ENCODE measurements at places on chromosomes 4 and X.
A peak's percentile ranks its signal among the peaks of the same experiment; 100 is the strongest.

GRCh38 chr4:16259889-16260246 is 33.6 kb upstream of the TAPT1 start:
- peak overlapping the region; percentile 90 for H3K27ac ChIP-seq
- H3K36me3 ChIP-seq, result peaks cover 17% of the 10 kb centered on the region
- peak overlapping the region; percentile 19 for H3K4me3 ChIP-seq
- H3K27me3 ChIP-seq, result no peaks in the 10 kb centered on the region

DNA sequence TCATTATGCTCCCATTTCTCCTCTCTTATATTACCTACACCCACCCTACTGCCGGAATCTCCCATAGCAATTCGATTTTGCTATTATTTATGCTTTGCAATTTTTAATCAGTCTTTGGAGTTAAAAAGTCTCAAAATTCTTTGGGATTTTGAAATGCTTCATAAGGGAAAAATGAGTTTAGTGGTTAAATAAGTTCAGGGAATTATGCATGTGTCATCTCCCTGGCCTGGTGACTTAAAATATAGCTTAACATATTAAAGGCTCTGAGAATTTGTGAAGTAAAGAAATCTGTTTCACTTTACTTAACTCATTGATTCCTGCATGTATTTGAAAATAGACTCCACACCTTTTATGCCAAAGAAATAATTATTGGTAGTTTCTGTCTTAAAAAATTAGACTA is 185.1 kb upstream of the DIPK2B start:
- H3K27me3 ChIP-seq, result peaks cover 39% of the 10 kb centered on the region
- no peaks in the 10 kb centered on the region for H3K36me3 ChIP-seq
- H3K4me1 ChIP-seq, result no peaks in the 10 kb centered on the region
- H3K4me3 ChIP-seq, result no peak overlapping the region
- H3K27ac ChIP-seq, result no peak overlapping the region

GRCh38 chrX:150694738-150695410 is 1.7 kb downstream of the MTMR1 start:
- peak; percentile 51 for DNase-seq
- peaks cover 31% of the 10 kb centered on the region for H3K36me3 ChIP-seq
- H3K27me3 ChIP-seq, result peaks cover 27% of the 10 kb centered on the region
- peak overlapping the region; percentile 94 for H3K27ac ChIP-seq
- H3K4me3 ChIP-seq, result peak overlapping the region; percentile 87

- H3K36me3 ChIP-seq, result no peaks in the 10 kb centered on the region
- DNase-seq, result no peak
- no peak overlapping the region for H3K27ac ChIP-seq
- H3K4me1 ChIP-seq, result no peaks in the 10 kb centered on the region
- peaks cover 18% of the 10 kb centered on the region for H3K27me3 ChIP-seq
- H3K4me3 ChIP-seq, result no peak overlapping the region
These were observed 58.2 kb upstream of the DUSP21 start for GRCh38 chrX:44785652-44786051.

DNA sequence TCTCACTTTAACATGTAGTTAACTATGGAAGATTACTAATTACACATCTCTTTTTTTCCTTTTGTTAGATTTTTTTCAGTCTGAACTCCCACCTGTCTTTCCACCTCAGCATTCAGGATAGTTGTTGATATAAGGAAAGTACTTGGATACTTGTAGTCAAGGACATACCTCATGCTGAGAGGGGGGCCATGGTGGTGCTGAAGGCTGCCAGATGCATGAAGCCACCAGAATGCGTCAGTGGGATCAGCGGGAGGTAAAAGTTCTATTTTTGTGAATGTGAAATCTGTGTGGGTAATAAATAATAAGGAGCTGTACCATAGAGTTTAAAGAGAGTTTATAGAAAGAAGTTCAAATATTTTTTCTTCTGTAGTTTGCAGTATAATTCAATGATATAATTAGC is 13.1 kb upstream of the NDST4 start:
- H3K4me1 ChIP-seq, result no peaks in the 10 kb centered on the region
- H3K27ac ChIP-seq, result no peak overlapping the region
- no peaks in the 10 kb centered on the region for H3K27me3 ChIP-seq
- DNase-seq, result no peak
- no peaks in the 10 kb centered on the region for H3K36me3 ChIP-seq
- H3K4me3 ChIP-seq, result no peak overlapping the region

DNA sequence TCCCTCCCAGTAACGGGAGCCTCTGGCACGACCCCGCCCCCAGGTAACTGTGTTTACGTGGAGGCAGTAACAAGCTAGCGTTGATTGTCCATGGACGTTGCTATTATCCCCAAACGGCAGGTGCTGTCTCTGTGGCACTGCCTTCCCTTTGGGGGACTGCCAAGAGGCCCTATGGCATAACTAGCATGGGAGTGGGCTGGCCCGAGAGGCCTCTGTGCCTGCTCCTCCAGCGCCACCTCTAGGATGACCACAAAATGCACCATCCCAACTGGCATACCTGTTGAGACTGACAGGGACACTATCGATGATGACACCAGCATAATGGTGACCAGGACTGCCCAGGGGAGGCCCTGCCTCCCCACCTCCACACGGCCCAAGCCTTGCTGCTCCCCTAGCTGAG is 1.5 kb downstream of the SRPK3 start:
- H3K36me3 ChIP-seq, result peaks cover 23% of the 10 kb centered on the region
- no peak for DNase-seq
- peaks cover 3% of the 10 kb centered on the region for H3K4me1 ChIP-seq
- peaks cover 17% of the 10 kb centered on the region for H3K27me3 ChIP-seq
- H3K4me3 ChIP-seq, result no peak overlapping the region

Data from activated T-cell treated with anti-CD3 and anti-CD28 coated beads, Interleukin-2, amount 50 U/mL, for 24 hours (primary cell).